Cortex of kidney (tissue), 1 donor: ENCODE measurements at places on chromosomes 6 and 20.

GRCh38 chr20:16749573-16749972 is 1.4 kb downstream of the OTOR start:
- no peak for DNase-seq

- DNase-seq, result no peak
Observed at GRCh38 chr20:23255716-23256385, 94.7 kb upstream of the NXT1 start.

DNA sequence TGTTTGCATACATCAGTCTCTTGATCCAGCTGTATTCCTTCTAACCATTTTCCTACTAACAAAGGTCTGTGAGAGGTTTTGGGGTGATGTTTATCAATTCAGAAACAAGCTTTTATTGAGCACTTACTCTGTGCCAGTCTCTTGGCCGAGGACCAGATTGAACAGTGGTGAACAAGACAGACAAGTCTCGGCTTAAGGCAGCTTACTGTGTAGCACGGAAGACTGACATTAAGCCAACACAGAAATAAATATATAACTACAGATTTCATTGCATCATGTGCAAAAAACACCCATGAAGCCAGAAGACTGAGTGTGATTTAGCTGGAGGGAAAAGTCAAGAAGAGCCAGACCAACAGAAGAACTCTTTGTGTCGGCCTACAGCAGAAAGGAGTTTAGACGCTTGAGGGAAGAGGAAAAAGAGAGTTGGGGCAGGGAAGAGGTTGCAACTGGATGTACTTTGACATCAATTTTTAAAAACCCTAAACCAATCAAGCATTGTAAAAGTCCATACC is 549.6 kb upstream of the CITED2 start:
- DNase-seq, result no peak

GRCh38 chr6:128275030-128275429 is 245.4 kb downstream of the PTPRK start:
- no peak for DNase-seq

- DNase-seq, result no peak
Observed at GRCh38 chr20:59673998-59674445, 69.7 kb downstream of the PHACTR3 start.

DNA sequence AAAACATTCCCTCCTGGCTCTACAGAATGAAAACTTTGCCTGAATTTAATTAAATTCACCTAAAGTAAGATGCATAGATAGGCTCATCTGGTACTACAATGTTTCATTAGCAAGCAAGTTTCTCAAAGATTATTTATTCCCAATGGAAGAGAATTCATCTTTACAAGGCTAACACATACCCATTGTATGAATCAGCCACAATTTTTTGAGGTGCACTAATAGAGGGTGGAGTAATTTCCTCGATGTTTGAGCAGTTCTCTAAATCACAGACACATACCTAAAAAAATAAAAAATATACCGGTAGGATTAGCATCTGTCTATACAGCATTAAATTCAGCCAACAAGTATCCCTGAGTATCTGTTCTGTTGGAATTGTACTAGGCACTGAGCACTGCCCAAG is 32.7 kb downstream of the ROS1 start:
- no peak for DNase-seq
